ENCODE measurements at places on chromosomes 16 and 17. TPM values are rescaled to one million over a fixed set of nuclear protein-coding genes. Genes with fewer than 3 reads are reported as not detected.

Gene ADORA2B
- polyA plus RNA-seq, result 14.4 TPM

Gene UMOD
- polyA plus RNA-seq, result not detected

Gene HIC1
- polyA plus RNA-seq, result 6.4 TPM

Gene KRT40
- polyA plus RNA-seq, result not detected

Gene KRTAP3-3
- not detected for polyA plus RNA-seq

Gene CDRT4
- 4.6 TPM for polyA plus RNA-seq

Gene LITAFD
- polyA plus RNA-seq, result not detected

Gene PPP1R27
- 0.07 TPM for polyA plus RNA-seq

GRCh38 chr17:40351359-40352236, 12.9 kb downstream of the GJD3 start:
- no peak for DNase-seq

GRCh38 chr17:44210342-44211192, 8.9 kb downstream of the UBTF start:
- DNase-seq, result peak; percentile 92

DNA sequence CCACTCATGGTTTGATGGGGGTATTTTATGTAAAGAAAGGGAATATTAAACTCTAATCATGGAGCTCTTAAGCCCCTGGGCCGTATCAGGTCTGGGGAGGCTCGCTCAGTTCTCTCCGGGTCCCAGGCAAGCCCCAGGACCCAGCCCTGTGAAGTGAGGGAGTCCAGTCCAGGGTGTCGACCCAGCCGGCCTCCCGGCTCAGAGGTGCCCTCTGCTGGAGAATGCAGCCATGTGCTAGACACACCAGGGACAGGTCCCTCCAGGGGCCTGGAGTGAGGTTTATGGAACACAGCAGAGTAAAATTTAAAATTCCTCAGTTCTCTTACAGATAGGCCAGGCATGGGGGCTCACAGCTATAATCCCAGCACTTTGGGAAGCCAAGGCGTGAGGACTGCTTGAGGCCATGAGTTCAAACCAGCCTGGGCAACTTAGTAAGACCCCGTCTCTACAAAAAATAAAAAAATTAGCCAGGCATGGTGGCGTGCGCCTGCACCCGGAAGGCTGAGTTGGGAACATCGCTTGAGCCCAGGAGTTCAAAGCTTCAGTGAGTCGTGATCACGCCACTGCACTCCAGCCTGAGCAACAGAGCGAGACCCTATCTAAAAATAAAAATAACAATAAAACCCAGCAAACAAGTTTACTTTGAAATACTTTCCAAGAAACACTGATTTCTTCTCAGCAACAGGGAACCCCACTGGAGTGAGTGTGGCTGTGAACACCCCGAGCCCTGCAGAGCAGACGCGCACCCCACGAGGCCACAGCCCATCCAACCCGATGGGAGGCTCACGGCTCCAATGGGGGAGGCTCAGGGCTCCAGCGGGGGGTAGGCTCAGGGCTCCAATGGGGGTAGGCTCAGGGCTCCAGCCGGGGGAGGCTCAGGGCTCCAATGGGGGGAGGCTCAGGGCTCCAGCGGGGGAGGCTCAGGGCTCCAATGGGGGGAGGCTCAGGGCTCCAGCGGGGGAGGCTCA, 72.2 kb downstream of the ZNF778 start:
- DNase-seq, result peak; percentile 98

DNA sequence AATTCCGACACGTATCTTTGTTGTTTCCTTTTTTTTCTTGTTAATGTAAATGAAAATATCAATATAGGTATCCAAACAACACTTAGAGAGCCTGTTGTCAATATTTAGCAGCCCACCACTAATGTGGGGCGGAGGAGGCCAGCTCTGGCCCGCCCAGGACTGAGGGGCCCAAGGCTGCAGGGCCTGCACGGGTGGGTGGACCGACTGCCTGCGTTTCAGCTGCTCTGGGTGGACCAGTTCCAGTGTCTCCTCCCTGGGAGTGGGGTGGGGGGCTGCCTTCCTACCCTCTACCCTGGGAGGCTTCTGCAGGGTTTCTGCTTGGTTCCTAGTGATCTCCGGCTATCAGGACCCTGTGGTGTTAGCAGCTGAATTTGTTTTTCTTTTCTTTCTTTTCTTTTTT, 15.9 kb upstream of the ADGRG1 start:
- DNase-seq, result peak; percentile 25

GRCh38 chr17:45368651-45369050, 51.8 kb upstream of the MAP3K14 start:
- DNase-seq, result no peak

DNA sequence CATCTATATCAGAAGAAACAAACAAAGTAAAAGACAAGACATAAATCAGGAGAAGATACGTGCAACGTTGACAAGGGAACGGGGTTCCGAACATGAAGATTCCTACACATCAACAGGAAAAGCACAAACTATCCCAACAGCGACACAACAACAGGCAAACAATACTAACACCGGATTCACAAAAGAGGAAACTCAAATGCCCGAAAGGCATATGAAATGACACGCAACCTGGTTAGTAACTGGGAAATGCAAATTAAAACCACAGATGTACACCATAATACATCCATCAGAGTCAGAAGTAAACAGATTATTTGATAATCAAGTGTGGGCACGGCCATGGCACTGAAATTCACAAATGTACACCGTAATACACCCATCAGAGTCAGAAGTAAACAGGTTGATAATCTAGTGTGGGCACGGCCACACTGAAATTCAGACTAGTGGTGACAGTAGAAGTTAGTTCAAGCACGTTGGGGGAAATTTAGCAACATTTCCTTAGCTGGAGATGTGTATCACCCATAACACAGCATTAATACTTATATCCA, 171.9 kb upstream of the RPH3AL start:
- no peak for DNase-seq

GRCh38 chr17:72602517-72603419, 481.9 kb downstream of the SOX9 start:
- no peak for DNase-seq

- DNase-seq, result no peak
Observed at GRCh38 chr16:20911361-20911760, 10.8 kb downstream of the LYRM1 start.

- no peak for DNase-seq
Observed at GRCh38 chr17:39757176-39757662, 19.5 kb downstream of the GRB7 start.

GRCh38 chr17:48132385-48132784, 24.8 kb downstream of the SNX11 start:
- no peak for DNase-seq

DNA sequence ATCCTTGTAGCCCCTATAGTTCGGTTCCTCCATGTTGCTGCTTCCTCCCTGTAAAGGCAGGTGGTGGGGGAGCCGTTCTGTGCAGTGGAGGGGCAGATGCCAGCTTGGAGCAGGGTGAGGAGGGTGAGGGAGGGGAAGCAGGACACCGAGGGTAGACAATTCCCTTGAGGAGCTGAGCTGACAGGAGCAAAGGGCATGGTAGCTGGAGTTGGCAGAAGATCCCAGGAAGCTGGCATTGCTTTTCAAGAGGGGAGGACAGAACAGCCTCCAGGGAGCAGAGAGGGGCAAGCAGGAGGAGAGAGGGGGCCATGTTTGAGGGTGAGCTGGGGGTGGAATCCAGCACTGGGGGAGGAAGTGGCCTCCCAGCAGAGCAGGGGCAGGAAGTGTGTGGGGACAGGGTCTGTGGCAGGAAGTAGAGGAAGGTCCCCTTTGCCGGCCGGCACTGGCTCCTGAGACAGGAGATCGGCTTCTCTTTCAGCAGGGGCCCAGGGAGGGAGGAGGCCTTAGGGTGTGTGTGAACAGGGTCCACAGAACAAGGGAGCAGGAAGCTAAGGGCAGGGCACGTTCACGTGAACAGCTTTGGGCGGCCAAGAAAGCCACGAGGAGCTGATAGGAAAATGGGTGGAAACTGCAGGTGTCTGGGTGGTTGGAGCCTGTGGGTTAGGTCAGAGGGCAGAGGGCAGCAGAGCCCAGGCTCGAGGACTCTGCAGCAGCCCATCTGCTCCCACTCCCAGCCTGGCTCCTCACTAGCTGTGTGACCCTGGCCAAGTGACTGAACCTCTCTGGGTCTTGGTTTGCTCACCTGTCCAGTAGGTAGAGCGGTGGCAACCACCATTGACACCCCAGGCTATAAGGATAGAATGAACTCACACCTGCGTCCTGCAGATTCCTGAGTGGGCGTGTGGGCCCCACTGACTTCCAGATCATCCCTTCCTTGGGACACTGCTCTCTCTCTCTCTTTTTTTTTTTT, 17.5 kb upstream of the SPNS2 start:
- DNase-seq, result no peak
